ENCODE measurements at places on chromosomes 3 and 15.
A peak's percentile ranks its signal among the peaks of the same experiment; 100 is the strongest.

DNA sequence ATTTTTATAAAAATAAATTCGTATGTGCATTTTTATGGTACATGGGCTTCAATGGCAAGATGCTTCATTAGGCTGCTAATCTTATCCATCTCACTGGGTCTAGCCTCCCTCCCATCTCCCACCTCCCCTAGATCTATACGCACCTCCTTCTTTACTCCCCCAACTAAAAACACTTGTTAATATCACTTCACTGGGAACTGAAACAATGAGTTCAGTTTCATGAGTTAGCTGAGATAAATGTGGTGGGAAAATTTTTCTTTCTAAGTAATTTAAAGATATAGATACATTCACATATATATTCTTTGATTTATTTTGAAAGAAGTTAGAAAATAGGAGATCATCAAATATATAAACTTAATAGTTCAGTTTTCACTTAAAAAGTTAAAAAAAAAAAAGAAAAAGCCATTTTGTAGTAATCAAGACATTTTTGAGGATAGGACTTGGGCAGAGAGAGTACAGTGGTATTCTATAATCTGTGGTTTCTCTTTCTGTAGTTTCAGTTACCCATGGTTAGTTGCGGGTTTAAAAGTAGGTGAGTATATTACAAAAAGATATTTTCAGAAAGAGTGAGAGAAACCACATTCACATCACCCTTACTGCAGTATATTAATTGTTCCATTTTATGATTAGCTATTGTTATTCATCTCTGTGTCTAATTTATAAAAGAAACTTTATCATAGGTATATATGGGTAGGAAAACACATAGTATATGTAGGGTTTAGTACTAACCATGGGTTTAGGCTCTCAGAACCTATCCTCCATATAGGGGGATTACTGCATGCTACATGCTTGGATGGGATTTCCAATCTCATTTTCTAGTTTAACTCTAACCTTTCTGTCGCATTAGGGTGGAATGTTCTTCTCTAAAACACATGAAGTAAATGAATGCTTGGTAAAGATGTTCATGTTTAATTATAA lies 316.0 kb upstream of the CBLB start:
- DNase-seq: no peak

DNA sequence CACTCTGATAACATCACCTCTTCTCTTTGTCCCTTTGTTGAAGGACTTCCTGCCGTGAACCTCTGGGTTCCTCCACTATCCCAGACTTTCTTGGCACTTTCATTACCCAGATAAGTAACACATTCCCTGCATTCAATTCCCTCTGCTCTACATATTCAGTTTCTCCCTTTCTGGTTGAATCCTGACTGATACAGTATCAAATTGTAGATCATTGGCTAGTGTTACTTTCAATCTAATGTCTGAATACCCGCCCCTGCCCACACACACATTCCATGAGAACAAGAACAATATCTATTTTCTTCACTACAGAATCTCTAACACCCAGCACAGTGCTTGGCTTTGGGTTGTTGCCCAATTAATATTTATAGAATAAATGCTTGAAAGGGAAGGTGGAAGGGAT lies 163.5 kb downstream of the ABHD5 start:
- DNase-seq: no peak

DNA sequence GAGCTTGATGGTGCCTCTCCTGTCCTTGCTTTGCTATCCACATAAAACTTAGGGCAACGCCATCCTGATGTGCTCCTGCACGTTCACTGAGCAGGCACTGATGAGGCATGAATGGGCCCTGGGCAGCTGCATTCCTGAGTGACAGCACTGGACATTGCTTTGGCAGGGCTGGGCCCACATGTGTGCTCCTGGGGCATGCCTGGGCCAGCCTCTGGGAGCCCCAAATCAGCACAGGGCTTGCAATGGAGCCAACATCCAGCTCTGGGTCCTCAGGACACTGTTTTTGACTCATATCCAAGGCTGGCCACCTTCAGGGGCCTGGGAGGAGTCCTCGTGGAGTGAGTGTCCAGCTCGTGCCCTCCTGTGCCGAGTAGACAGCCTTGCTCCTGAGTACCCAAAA lies 5.9 kb upstream of the TKT start:
- DNase-seq: no peak

GRCh38 chr15:100112636-100113305 lies 229.0 kb downstream of the ADAMTS17 start:
- DNase-seq: no peak

- DNase-seq: no peak
Observed at GRCh38 chr3:126491221-126492013, 15.7 kb upstream of the ZXDC start.

GRCh38 chr3:66948838-66949237 lies 49.3 kb upstream of the KBTBD8 start:
- DNase-seq: no peak

GRCh38 chr15:39756806-39757522 lies 25.7 kb downstream of the FSIP1 start:
- DNase-seq: no peak

DNA sequence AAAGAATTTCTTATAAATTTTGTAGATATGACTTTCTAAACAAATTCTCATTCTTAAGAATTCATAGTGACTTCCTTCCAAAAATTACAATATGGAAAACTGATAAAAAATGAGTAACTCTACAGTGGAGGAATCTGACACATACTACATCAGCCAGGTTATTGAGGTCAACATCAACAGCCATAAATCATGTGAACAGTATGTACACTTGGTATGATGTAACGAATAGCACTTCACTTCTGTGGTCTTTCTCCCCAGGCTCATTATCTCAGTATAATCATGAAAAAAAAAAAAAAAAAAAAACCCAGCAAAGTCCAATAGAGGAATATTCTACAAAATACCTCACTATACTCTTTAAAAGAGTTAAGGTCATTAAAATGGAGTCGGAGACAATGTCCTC lies 111.2 kb upstream of the SUCLG2 start:
- DNase-seq: no peak

GRCh38 chr15:60695713-60696522 lies 217.0 kb upstream of the ICE2 start:
- peak; percentile 15 for DNase-seq

DNA sequence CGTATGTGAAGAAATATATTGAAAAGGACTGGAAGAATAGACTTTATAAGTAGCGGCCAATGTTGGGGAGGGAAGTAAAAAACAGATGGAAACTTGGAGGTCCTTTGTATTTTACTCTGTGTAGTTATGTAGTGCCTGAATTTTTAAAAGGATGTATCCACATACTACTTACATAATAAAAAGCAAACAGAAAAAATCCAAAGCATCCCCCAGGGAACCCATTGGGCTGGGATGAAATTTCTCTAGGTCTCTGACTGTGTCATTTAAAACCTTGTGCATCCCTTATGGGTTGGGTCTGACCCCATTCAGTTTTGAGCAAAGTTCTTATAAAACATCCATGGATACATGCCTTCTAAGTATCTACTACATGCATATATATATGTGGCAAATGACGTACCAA lies 141.1 kb downstream of the NR1D2 start:
- no peak for DNase-seq

DNA sequence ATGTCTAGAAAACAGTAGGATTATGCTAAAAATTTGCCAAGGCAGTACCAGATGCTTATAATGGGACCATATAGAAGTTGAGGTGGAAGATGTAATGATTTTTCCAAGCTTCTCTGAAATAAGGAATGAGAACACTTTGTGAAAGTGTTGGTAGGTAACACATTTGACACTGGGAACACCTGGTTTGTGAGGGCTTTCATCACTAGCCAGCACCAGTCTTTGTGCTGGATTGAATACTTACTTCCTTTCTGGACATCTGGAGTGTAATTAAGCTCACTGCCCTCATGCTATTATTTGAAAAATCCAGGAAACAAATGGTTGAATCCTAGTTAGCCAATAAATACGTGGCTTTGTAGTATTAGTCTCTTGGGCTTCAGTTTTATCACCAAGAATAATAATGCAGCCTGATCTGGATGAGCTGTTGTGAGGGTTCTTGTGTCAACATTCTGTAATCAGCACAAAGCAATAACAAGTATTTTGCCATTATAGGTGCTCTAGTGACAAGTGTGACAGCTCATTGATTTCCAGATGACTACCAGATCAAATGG lies 12.9 kb downstream of the CCDC80 start:
- DNase-seq: no peak

DNA sequence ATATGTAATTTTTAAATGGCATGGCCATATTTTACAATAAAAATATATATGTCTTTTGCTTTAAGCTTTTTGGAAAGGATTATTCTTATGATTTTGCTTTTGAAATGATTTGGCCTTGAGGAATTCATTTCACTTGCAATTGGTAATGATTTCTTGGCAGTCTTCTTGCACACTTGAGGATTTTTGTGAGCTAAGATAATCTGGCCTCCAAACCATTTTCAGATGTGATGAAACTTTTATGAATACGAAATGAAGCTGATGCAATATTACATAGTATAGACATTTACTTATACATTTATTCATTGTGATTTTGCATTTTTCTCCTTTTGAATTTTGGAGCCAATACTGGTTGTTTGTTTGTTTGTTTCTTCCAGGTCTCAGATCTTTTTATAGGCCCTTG lies 6.4 kb upstream of the SH2D7 start:
- DNase-seq: no peak

DNA sequence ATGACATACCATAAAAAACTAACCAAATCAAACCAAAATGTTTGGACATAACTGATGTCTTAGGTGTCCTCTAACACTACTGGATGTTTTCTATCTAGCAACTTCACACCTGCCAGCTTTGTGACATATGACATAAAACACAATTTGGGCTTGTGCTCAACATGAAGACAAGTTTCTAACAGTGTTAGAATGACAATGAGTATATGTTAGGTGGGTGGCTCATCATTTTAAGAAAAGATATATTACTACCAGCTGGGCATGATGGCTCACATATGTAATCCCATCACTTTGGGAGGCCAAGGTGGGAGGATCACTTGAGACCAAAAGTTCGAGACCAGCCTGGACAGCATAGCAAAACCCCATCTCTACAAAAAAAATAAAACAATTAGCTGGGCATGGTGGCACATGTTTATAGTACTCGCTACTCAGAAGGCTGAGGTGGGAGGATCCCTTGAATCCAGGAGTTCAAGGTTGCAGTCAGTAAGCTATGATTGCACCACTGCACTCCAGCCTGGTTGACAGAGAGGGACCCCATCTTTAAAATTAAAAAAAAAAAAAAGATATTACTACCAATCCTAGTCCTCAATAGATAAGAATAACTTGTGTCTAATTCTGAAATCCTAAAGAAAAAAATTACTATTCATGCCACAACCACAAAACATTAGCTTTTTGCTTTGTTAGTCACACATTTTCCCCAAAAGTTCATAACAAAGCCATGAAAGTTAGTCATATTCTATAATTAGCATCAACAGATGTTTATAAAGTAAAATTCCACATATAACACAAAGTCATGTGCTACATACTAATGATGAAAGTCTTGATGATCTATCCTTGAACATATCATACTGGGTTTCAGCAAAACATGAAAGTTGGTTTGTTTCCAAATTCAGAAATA lies 59.9 kb downstream of the LRRFIP2 start:
- no peak for DNase-seq

- DNase-seq: no peak
Observed at GRCh38 chr15:56053046-56053400, 59.6 kb upstream of the NEDD4 start.

- no peak for DNase-seq
Observed at GRCh38 chr15:66481107-66481856, 16.3 kb downstream of the SNAPC5 start.

DNA sequence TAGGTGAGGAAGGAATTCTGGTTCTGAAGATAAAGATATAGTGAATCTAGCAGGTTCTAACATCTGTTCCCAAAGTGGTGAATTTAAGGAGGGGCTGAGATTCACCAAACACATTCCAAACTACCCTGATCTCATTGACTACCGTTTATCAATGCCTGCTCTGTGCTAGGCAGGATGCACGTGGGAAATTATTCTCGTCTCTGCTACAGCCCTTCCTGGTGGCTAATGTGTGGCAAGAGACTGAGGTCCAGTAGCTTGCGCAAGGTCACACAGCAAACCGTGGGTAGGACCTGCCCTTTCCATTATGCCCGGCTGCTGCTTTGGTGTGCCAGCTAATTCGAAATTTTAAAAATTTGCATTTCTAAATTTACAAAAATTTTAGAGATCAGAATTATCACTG lies 209.5 kb upstream of the TRIM42 start:
- DNase-seq: no peak

DNA sequence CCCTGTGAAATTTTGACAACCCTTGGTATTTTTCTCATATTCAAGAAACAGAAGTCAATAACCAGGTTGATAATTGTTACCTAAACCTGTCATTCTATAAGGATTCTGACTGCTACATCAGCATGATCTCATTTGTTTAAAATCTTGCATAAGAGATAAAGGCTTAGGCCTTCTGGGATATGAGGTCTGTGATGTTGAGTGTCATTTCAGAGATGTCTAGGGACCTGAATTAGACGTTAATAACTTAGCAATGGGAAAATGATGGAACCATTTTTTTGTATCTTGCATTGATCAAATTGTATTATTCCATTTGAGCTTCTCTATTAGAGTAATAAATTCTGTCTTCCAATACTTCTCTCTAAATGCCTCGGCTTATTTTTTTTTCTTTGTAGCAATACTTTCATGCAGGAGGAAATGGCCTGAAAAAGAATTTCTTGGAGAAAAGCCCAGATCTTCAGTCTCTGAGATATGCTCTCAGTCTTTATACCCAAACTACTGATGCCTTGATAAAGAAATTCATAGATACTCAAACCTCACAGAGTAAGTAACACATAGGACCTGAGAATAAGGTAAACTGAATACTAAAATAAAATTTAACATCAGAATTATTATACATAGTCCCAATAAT lies 589.3 kb downstream of the UNC13C start:
- DNase-seq: no peak

GRCh38 chr15:96347181-96348111 lies 16.9 kb downstream of the NR2F2 start:
- DNase-seq: no peak

DNA sequence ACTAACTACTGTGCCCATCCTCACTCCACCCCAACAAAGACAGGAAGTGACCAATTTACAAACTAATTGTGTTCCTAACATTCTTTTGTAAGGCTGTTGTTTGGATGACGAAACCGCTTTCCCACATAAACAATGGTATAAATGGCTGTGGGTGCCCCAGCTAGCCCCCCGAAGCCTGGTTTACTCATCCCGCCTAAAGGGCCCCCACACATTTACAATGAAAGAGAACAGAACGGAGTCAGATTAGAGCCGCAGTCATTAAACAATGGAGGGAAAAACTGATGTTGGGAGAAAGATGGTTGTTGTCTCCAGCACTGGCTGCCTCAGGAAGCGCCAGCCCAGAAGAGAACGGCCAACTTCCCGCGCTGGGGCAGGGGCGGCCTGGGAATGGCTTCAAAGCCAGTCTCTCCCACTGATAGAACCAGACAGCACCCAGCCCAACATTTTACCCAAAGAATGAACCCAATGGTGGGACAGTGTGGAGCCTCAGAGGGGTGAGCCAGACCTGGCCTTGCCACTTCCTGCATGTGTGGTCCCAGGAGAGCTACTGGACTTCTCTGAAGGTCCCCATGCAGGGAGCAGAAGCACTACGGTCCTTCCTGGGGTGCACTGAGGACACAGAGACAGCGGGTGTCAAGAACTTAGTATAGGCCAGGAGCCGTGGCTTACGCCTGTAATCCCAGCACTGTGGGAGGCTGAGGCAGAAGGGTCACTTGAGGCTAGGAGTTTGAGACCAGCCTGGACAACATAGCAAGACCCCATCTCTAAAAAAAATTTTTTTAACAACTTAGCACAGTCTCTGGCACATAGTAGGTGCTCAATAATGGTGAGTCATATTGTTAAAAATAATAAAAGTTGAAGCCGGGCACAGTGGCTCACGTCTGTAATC lies 75.8 kb upstream of the GATA2 start:
- no peak for DNase-seq

GRCh38 chr3:134291319-134292254 lies 40.9 kb upstream of the RYK start:
- DNase-seq: no peak
